NCI-H2081 treated with DMSO at 0.1 percent for 48 hours (cell line): ENCODE measurements at places on chromosomes 5 and 9.

- DNase-seq: no peak
Measured at GRCh38 chr9:88198341-88198807, 60.1 kb upstream of the SPATA31C2 start.

DNA sequence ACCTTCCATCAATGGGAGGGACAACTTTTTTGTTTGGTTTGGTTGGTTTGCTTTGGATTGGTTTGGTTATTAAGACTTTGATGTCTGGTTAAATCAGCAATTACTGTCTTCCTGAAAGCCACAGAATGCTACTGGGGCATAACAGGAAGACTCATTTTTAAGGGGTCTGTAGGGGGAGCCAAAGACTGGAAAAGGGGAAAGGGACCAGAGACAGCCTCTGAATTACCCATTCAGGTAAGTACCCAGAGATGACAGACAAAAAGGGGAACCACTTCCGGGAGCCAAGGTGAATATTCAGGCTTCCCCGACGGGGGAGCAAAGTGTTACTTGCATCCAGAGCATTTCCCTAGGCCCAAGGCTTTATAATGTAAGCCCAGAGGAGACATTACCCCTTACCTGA lies 4.6 kb upstream of the FEM1C start:
- DNase-seq: no peak

DNA sequence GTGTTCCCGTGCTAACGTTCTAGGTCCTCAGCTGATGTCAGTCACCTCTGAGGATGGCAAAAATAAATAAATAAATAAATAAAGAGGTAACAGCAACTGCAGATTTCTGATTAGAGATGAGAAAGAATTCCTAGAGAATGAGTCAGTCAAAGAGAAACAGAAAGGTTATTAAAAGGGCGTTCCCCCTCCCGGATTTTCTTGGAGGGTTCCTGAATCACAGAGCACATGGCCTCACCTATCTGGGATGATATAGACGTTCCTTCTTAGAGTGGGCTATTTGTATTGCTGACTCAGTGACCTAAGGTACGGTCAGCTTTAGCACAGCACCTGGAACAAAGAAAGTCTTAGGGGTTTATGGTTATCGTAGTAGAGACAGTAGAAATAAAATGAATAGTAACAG lies 30.6 kb downstream of the HTR4 start:
- DNase-seq: no peak

- DNase-seq: no peak
Measured at GRCh38 chr9:99166149-99166548, 55.6 kb downstream of the ALG2 start.

GRCh38 chr5:113598926-113599325 lies 85.4 kb downstream of the YTHDC2 start:
- DNase-seq: no peak

- DNase-seq: no peak
Measured at GRCh38 chr5:2891781-2892180, 140.3 kb upstream of the IRX2 start.

GRCh38 chr9:104068546-104068945 lies 25.6 kb upstream of the SMC2 start:
- no peak for DNase-seq

DNA sequence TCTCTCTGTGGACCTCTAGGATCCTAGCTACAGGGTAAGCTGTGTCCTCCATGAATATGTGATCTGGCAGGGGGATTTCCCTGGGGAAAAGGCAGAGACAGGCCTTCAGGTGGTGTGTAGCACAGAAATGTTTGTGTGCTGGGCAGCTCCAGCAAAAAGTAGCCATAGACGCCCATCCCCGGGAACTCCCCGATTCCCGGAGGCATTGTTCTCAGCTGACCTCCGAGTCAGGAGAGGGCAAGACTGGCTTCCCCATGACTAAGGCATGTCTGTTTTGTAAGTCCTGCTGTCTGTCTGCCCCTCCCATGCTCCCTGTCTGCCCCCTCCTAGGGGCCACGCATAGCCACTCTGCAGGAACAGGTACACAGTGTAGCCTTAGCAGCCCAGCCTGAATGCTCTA lies 834.5 kb downstream of the PTPRD start:
- no peak for DNase-seq

GRCh38 chr9:72524820-72525540 lies 3.6 kb downstream of the TMC1 start:
- no peak for DNase-seq

DNA sequence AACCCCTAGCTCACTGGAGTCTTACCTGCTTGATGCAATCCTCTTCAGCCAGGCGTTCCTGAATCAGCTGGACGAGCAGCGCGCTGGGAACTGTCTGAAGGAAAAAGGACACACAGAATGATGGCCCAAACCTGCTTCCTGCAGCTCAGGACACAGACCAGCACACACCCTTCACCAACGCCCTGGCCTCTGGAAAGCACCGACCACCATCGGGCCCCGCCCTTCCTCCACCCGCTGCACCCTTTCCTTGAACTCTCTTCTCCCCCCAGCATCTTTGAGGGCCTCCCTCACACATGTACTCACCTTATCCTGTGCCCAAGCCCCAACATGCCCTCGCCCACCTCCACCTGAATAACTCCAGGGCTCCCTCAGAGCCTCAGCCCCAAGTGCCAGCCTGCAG lies 23.3 kb downstream of the AK8 start:
- no peak for DNase-seq

GRCh38 chr5:2904956-2905355 lies 153.5 kb upstream of the IRX2 start:
- no peak for DNase-seq

GRCh38 chr5:158552241-158552640 lies 547.5 kb downstream of the EBF1 start:
- no peak for DNase-seq

- DNase-seq: no peak
Measured at GRCh38 chr9:22079873-22080341, 70.8 kb upstream of the CDKN2B start.

- DNase-seq: no peak
Measured at GRCh38 chr9:37010180-37010579, 23.9 kb downstream of the PAX5 start.

GRCh38 chr9:37348917-37349316 lies 73.6 kb upstream of the GRHPR start:
- no peak for DNase-seq

- DNase-seq: no peak
Measured at GRCh38 chr5:175170899-175171298, 273.1 kb downstream of the DRD1 start.

- DNase-seq: no peak
Measured at GRCh38 chr5:116011046-116011445, 21.2 kb upstream of the ARL14EPL start.

GRCh38 chr5:153752890-153753289 lies 262.4 kb downstream of the GRIA1 start:
- DNase-seq: no peak

DNA sequence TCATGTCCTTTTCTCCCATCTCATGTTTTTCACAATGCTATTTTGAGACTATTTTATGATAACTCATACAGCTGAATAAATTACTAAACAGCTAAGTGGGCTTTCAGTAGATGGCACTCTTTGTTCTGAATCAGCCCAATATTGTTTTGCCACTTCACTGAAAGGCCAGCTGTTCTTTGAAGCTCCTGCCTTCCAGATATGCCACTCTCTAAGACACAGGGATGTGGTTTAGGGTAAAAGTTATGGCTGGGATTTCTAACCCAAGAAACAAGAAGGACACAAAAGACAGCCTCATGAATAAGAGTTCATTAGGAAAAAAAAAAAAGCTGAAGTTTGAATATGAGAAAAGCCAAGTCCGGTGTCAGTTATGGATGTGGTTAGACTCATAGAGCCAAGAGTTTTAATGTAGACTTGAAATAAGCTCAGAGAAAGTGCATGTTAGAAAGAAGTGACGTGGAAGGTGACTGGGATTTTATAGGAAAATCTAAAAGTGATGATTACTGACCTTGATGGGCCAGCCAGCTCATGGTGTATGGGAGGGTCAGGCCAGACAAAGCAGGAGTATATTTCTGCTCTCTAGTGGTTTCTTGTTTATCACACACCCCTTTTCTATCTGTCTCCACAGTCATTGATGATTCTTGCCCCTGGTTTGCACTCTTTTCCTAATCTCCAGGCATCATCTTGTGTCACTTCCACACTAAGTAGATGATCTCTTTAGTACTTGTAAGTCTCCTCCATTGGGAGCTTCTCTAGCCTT lies 488.5 kb downstream of the NR2F1-AS1 start:
- DNase-seq: no peak
